ENCODE measurements at places on chromosomes 4 and X.
A peak's percentile ranks its signal among the peaks of the same experiment; 100 is the strongest.

GRCh38 chr4:2823301-2823670 lies 20.4 kb upstream of the ADD1 start:
- DNase-seq = no peak

DNA sequence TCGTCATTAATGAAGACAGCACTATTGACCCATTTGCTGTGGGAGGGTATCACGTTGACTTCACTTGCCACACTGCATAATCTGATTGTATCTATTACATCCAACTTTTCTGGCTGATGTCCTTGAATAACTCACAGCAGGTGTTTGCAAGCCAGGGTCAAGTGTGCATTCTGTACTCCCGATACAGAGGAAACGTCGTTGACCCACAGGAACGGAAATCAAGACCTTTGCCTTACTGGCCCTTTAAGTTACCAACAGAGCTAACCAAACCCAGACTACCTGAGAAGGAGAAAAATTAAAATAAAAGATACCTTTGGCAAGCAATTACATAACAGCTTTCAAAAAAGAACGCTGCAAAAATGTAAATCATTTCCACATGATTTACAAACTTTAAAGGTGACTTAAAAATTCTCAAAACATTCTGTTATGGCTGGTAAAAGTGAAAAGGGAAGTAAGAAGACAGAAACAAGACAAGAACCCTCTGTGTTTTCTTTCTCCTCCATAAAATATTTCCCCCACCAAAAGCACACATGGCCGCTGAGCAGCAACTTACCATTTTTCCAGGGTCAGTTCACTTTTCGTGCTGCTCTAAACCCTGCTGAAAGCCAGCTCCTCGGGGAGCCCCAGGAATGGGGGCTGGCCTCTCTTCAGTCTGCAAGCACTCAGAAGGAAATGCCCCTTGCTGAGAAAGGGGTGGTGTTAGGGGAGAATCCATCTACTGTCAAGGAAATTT lies 6.5 kb upstream of the SHISA3 start:
- no peak for DNase-seq

DNA sequence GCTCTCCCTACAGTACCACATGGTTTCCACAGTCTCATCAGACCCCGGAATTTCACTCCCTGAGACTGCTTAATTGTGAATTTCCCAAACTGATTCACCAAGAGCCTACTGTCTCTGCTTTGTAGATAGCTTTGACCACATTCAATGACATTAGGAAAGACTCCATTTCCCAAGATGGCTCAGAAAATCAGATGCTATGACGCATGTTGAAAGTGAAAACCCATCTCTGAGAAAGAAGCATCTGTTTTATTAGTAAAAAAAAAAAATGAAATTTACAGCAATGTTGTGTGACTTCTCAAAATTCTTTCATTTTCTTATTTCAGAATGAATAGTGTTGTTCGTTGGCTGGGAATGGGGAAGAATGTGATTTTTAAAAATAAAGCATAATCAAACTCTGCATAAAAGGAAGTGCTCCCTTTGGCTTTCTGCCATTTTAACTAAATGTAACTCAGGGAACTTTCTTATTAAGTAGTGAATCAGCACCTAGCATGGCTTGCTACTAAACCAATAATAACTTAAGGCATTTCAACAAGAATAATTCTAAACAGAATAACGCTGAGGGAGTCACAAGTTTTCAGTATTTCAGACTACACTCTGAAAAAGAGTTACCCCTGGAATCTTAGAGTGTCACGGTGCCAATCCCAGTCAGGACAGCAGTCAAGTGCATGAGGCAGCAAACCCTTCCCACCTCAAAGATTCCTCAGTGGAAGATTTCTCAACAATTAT lies 97.4 kb upstream of the MYOZ2 start:
- peak; percentile 22 for DNase-seq

DNA sequence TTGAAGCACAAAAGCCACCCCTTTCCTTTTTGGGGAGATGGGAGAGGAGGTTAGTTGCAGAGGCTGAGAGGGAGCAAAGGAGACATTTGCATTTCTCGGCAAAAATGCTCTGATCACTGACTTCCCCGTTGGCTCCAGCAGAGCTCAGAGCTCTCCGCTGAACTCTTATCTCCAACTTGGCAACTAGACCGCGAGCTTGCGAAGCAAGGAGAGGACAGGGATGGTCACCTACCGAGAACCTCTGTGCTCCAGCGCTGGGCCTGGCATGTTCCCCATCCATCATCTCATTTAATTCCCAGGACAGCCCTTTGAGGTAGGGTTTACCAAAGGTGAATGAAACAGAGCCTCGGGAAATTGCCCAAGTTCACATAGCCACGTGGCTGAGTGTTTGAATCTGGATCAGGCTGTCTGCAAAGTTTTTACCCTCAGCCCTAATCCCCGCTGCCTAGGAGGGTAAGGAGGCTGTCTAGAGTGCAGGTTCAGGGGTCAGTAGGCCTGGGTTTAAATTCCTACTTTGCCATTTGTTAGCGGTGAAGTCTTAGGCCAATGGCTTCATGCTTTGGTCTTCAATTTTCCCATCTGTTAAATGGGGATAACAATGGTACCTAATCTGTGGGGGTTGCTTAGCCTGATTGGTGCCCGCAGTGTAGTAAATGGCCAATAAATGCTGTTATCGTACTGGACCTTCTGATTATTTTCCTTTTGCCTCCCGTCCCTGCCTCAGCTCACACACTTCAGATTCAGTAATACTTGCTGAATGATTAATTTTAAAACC lies 3.8 kb upstream of the CITED1 start:
- peak; percentile 34 for DNase-seq

DNA sequence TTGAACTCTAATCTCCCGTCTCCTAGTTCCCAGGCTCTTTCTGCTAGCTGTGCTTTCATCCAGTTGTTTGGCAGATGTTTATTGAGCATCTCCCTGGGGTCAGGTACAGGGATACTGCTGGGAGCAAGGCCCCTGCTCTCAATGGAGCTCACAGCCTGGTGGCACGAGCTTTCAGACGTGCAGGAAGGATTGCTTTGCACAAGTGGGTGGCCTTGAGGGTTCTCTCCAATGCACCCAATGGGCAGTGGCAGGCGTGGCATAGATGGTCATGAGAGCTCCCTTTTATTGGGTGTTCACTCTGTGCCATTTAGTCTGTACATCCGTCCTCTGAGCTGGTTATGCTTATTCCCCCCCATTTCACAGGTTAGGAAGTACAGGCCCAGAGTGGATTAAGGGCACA lies 235.2 kb downstream of the EVC2 start:
- DNase-seq = no peak

DNA sequence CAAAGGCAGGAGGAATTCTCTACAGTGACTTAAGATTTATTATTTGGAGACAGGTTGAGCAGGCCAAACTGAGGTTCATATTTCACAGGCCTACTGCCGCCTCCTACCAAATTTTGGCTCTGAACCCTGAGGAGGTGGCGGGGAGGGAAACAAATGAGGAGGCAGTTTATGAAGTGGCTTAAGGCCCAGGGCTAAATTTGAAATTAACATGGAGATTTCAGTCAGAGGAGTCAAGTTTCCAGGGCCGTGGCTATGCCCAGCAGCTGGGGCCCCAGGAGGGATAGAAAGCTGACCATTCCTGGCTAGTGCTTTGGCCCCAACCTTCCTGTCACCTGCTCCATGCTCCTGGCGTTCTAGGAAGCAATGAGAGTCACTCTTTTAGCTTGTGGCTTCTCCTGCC lies 73.4 kb upstream of the ARHGAP36 start:
- no peak for DNase-seq

- DNase-seq = no peak
Measured at GRCh38 chr4:152385551-152385950, 150.3 kb downstream of the FBXW7 start.

DNA sequence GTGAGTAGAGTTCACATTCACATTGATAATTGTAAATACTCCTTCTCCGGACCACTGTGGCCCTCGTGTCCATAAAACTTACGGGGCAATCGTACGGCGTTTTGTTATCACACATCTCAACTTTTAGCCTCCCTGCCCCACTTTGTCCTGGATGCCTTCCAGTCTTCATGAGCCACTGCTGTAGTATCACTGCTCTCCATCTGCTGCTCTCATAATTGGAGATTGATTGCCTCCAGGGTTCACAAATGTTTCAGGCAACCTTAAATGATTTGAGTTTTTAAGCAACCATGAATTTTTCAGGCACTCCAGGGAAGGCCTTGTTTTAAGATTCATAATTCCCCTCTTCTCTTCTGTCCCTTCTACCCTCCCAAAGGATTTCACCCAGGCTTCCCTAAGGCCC lies 28.4 kb downstream of the ALPK1 start:
- DNase-seq = no peak

DNA sequence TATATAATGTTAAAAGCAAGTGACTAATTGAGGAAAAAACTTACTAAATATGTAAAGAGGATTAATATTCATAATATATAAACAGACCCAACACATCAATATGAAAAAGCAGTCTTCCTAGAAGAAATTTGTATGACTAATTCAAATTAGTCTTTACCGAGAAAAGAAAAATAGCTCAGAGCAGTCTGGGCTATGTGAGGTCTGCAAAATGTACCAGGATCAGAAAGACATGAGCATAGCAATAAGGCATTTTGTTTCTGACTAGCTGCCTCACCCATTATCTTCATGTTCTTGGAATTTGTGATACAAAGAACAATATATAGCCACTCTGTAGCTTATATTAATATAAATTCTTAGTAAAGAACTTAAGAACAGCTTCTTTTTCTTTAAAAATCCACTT lies 13.7 kb upstream of the TMPRSS11B start:
- DNase-seq = no peak

DNA sequence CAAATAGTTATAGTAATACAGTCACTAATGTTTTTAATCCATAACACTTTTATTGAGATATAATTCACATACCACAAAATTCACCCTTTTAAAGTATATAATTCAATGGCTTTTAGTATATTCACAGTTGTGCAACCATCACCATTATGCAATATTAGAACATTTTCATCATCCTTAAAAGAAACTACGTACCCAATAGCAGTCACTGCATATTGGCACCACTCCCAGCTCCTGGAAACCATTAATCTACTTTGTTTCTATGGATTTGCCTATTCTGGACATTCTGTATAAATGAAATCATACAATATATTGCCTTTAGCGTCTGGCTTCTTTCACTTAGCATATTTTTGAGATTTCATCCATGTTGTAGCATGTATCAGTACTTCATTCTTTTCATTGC lies 99.3 kb downstream of the AMMECR1 start:
- no peak for DNase-seq

- no peak for DNase-seq
Measured at GRCh38 chrX:109997786-109998452, 5.0 kb upstream of the TMEM164 start.
